ENCODE measurements at places on chromosomes 4 and X.
A peak's percentile ranks its signal among the peaks of the same experiment; 100 is the strongest.

DNA sequence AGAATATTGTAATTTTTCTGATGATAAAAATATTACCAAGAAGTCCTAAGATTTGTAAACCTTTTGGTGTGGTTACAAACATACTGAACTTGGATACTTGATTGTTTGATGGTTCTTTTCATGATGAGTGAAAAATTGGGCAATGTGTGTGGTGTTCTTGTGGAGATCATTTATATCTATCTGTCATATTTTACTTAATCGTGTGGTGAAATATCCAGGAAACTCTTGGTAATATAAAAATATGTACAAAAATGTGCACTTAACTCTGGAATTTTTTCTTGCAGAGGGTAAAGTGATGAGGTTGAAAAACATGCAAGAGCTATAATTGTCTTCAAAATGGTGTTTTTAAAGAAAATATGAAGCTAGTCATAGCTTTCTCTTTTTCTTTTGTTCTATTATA lies 2.8 kb downstream of the DCUN1D4 start:
- no peak for DNase-seq

- DNase-seq, result no peak
These were observed 36.0 kb downstream of the CDKL5 start for GRCh38 chrX:18461431-18461830.

GRCh38 chrX:17564689-17565409 lies 172.4 kb upstream of the SCML1 start:
- no peak for DNase-seq

- DNase-seq, result peak; percentile 28
These were observed 93.3 kb downstream of the SYNPO2 start for GRCh38 chr4:118981839-118982381.

DNA sequence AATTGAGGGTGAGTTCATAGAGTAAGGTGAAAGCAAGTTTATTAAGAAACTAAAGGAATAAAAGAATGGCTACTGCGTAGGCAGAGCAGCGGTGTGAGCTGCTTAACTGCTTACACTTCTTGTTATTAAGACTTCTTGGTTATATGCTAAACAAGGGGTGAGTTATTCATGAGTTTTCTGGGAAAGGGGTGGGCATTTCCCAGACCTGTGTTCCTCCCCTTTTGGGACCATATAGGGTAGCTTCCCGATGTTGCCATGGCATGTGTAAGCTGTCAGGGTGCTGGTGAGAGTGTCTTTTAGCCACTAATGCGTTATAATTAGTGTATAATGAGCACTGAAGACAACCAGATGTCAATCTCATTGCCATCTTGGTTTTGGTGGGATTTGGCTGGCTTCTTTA lies 126.5 kb downstream of the ARSF start:
- no peak for DNase-seq

DNA sequence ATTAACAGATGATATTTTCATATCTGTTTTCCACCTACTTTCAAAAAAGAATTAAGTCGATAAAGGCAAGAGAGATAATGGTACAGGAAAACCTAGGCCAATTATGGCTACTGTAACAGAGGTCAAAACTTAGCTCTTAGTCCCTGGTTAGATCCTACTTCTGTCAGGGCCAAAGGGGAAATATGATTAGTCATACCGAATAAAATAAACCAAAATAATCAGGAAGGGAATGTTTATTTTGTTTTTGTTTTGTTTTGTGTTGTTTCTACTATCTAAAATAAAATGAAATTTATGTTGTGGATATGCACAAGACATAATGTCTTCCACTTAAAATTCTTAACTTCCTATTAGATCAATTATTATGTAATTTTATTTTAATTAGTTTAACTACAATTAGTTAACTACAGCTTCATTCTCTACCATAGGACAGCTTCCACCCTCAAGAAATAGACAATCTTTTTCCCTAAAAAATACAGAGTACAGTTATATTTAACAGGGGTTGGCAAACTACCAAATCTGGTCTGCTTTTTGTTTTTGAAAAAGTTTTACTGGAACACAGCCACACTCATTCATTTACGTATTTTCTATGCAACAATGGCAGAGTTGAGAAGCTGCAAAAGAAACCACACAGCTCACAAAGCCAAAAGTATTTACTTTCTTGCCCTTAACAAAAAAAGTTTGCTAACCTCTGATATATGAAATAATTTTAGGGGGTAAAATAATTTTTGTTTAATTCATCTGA lies 25.4 kb downstream of the TMEM47 start:
- no peak for DNase-seq

DNA sequence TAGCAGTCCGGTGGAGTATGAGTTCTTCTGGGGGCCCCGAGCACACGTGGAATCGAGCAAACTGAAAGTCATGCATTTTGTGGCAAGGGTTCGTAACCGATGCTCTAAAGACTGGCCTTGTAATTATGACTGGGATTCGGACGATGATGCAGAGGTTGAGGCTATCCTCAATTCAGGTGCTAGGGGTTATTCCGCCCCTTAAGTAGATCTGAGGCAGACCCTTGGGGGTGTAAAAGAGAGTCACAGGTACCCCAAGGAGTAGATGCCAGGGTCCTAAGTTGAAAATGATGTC lies 852 bp downstream of the MAGEH1 start:
- DNase-seq, result no peak

GRCh38 chr4:76426272-76426671 lies 5.3 kb upstream of the CCDC158 start:
- no peak for DNase-seq

DNA sequence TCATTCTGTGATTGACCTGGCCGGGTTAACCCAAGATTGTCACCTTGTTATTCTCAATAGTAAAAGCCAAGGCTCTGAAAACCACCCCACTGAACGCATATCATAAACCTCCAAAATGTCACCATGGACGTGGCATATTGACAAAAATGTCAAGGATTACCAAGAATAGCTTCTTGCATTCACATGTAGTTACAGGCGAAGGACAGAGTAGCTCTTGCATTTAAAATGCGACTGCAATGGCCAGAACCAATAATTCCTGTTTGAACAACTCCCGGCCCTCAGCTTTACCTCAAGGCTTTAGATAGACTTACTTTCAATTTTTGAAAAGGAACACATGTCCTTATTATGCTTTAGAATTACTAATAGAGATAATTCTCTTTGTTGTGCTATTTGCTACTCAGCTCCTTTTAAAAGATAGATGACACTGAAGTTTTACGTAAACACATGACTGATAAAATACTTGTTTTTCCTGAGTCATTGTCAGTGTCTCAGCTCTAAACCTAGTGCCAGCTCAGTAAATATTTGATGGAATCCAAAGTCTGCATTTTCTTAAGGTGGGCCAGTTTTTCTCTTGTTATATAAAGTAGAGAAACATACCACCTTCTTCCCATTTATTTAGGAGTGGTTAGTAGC lies 66.3 kb downstream of the CLDN34 start:
- DNase-seq, result no peak

GRCh38 chr4:14196131-14196530 lies 568.6 kb upstream of the BOD1L1 start:
- DNase-seq, result no peak

- DNase-seq, result no peak
These were observed 49.3 kb upstream of the EFHC2 start for GRCh38 chrX:44392767-44393166.

- no peak for DNase-seq
These were observed 5.0 kb downstream of the LNX1 start for GRCh38 chr4:53586121-53586816.

- DNase-seq, result peak; percentile 56
These were observed 22.8 kb downstream of the CFAP99 start for GRCh38 chr4:2441393-2442174.

GRCh38 chrX:29295987-29296680 lies 708.9 kb downstream of the IL1RAPL1 start:
- no peak for DNase-seq

DNA sequence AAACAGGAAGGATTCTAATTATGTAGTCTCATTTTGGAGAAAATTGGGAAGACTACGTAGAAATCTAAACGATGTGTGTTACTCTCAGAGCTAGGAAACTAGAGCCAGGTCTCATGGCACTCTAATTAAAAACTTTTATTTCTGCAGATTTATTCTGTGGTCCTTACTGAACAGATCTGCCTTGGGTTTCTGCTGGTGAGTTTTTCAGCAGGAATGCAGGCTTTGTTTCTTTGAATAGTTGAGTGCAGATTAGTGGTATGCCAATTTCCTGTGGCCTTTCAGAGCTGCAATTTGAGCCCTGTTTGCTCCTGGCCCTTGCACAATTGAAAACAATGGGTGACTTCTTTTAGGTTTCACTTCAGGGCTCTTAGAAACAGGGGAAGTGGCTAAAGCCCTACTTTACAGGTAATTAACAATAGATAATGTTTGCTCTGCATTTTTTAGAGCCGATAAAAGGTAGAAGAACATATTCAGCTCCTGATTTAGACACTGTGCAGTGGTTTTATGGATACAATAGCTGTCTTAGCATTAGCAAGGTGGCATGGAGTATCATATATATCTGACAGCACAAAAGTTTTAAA lies 21.8 kb downstream of the SPRY1 start:
- no peak for DNase-seq

GRCh38 chr4:130600706-130601105 lies 1504.8 kb downstream of the C4orf33 start:
- no peak for DNase-seq

GRCh38 chr4:187478292-187479140 lies 517.1 kb upstream of the ZFP42 start:
- DNase-seq, result no peak

- no peak for DNase-seq
These were observed 775.6 kb downstream of the STIM2 start for GRCh38 chr4:27635936-27636913.

GRCh38 chr4:1014291-1015167 lies 3.1 kb downstream of the FGFRL1 start:
- no peak for DNase-seq

DNA sequence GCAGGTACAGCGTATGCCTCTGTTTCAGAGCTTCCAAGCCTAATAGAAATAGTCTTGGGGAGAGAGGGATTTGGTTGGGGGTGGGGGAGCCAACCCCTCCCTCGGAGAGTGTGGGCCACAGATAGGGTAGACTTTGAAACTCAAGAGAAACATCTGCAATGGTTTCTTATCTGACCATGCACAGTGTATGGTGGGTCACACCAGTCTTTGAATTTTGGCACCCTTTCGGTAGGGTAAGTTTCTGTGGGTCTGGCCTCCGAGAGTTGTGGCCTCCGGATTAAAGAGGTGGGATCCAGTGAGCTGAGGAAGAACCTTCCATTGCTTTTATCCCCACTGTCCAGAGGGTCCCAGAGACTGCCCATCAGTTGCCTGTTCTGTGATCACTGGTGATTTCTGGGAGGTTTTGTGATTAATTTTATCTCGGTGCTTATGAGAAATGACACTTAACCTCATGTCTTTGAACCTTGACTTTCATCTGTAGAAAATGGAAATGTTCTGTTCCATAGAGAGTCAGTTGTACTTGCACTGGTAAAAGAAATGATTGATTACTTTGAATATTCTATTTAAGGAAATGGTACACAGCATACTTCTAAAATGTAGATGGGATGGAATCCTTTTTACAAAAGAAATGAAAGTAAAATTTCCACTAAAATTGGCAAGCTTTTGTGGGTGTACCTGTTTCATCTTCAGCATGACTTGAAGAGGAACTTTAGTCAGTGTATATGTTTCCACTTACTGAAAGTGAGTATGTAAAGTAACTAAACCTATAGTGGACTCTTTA lies 62.7 kb downstream of the TMEM131L start:
- no peak for DNase-seq

DNA sequence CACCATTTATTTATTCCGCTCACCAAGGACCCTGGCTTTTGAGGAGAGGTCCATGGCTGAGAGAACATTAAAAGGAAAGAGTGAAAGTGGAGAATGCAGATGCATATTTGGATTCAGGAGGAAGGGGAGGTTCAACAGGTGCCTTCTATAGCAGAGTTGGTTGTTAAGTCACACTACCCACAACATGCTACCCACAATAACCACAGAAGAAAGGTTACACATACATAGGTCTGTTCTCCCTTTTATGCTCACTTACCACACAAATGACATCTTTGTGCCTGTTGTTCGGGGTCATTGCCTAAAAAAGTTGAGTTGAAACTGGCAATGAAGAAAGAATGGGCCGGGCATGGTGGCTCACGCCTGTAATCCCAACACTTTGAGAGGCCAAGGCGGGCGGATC lies 587.4 kb downstream of the RPA4 start:
- no peak for DNase-seq

GRCh38 chr4:791252-791897 lies 34.6 kb downstream of the CPLX1 start:
- no peak for DNase-seq
